ENCODE measurements at places on chromosomes 4 and X.

- no peak for DNase-seq
Observed at GRCh38 chrX:154549766-154550165, 2.3 kb downstream of the IKBKG start.

DNA sequence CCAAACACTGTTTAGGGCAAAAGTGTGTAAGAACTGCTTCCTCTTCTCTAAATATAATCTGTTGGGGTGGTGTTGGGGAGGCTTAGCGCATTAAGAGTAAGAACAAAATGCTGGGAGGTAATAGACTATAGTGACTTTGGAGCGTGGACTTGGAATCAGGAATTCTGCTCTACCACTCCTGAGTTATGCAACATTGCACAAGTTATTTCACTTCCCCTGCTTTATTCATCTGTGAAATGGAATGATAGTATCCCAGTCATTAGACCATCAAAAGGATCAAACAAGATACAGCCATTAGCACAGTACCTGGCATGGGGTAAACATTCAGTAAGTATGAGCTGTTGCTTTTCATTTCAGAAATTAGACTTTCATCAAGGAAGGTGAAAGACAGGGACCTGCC, 58.7 kb downstream of the IGFBP7 start:
- DNase-seq = no peak

DNA sequence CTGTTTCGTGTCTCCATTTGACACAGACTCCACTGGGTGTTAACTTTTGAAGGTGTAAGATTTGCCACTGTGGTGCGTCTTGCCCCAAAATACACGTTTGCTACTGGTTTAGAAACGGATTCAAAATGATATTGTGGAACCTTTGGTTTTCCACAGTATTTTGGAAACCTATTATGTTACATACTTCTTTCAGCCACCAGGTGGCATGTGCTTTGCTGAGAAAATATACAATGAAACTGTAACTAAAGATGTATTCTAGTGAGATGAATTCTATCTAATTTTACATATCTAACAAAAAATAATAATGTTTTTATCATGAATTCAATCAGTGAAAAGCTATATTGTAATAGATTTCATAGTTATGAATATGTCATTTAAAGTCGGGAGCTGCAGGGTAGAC, 28.4 kb upstream of the SLITRK4 start:
- no peak for DNase-seq

DNA sequence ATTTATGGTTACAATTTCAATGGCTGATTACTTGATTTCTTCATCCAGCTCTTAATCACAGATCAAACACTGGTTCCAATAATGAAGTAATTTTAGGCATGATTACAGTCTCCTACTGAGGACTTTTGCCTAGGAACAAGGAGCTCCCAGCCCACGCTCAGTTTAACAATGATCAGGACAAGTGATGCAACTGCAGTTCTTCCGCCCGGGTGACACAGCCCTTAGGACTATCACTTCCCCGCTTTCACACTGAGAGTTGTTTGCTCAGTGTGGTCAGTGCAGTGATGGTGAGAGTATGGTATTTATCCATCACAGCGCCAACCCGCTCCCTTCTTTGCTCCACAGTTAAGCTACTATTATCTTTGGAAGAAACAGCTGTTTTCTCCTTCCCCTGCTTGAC, 203.2 kb upstream of the MBNL3 start:
- no peak for DNase-seq

GRCh38 chr4:2141762-2142451, 82.8 kb downstream of the NAT8L start:
- DNase-seq = no peak

GRCh38 chrX:26411045-26411444, 195.1 kb downstream of the MAGEB5 start:
- DNase-seq = no peak

DNA sequence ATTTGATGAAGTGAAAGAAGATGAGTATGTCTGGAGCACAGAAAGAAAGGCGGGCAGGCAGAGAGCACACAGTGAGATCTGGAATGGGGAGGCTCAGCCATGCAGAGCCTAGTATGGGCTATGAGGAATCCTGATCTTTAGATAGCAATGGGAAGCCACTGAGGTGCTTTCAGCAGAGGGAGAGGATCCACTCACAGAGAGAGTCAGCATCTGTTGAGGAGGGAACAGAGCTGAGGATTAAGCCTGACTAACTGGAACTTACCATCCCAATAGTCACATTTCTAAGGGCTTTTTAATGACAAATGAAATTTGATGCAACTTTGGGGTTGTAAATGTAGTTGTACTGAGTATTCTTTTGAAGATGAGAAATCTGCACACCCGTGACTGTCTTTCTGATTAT, 20.6 kb upstream of the FGFBP2 start:
- DNase-seq = no peak

DNA sequence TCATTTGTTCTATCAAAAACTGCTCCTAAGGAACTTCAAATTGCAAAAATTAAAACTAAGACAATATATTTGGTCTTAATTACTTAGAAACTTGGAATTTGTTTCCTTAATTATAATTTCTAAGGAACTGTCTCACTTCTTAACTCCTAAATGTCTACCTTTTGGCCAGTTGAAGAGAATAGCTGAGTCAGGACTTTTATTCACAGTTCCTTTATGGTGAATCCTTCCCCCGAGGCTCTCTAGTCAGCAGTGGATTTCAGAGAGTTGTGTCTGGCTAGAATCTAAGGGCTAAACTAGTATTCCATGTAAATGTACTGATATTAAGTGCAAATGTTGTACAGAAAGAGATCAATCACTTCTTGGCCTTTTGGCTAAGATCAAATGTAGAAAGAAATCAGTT, 69.3 kb downstream of the AMMECR1 start:
- no peak for DNase-seq

DNA sequence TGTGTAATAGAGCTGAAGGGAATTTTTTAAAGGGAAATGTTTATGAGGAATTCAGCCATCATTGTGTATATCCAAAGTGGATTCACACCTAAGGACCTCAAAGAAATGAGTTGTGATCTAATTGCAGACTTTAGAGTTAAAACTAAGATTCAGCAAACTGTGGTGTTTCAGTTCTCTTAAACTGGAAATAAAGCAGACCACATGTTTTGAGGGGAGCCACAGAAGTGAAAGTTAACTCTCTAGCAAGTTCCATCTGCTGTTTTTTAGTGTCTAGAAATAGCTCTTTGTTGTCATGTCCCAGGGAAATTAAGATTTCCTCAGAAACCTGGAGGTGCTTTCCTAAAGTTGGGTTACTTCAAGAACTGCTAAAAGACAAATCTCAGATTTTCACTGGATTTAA, 97.3 kb upstream of the DDX3X start:
- no peak for DNase-seq

DNA sequence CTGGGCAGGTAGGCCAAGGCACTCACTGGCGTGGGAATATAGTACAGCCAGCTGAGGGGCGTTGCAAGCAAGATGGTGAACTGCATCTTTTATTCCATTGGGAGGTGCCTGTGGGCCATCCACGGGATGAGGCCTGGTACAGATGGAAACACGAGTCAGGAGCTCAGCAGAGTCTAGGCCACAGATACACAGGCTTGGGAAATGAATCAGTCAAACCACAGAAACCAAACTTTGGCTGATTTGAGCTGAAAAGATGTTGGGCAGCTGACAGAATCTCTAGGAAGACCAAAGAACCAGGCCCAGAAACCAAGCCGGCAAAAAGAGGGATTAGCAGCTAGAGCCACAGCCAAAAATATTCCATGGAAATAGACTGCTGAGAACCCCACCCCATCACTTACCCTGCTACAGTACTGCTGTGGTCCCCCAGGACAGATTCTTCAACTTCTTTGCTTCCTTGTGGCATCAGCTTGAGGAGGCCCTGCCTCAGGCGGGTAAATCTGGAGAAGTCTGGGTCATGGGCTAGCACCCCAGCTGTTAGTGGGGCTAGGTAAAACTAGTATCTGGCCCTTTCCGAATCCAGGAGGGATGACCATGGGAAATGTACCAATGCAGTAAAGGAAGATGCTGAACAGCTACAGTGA, 75.4 kb downstream of the TMEM131L start:
- DNase-seq = peak; percentile 27

- no peak for DNase-seq
Observed at GRCh38 chr4:104592183-104592582, 97.5 kb upstream of the CXXC4 start.

- no peak for DNase-seq
Observed at GRCh38 chr4:44616621-44617020, 34.8 kb downstream of the YIPF7 start.

GRCh38 chr4:152605641-152606335, 69.9 kb upstream of the FBXW7 start:
- DNase-seq = no peak

DNA sequence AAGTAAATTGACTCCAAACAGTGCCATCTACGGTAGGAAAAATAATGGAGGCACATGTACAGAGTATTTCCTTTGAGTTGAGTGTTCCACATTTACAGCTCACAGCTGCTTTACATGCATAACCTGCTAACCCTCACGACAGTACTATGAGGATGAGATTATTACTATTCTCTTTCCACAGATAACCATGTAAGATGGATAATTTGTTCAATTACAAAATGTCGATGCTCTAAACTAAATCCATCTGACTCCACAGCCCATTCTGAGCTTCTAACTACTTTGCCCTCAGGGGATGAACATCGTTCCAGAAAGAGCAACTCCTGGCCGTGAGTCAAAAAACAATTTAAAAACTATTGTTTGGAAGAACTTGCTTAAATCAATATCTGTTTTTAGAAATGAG, 330.4 kb upstream of the NWD2 start:
- no peak for DNase-seq

GRCh38 chrX:37607243-37607642, 35.8 kb downstream of the LANCL3 start:
- no peak for DNase-seq

DNA sequence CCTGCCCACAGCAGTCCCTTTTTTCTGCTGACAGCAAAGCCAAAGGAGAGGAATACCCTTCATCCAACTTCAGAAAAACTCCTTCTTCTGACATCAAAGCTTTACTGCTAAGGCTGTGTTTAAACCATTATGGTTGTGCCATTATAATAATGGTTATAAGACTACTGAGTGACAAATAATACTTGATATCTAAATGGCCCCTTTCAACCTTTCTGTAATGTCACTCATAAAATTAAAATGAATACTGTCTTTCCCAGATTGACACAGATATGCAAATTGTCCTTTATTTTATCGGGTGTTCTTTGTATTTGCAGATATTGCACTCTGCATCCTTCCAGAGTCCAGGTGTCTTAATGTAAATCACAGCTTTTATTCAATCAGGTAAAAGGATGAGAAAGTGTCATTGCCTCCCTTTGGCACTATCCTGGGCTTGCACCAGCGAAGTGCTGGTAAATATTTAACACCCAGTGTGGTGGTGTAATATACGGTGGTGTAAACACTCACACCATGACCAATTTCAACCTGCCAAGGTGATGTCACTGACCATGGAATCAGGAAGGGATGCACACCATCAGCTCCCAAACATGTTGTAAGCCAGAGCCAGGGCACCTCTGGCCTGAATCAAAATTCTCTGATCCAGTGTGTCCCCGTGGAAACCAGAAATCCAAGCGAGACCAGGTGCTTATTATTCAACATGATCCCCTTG, 139.4 kb upstream of the TENM3 start:
- no peak for DNase-seq

GRCh38 chr4:1347410-1347864, 429 bp downstream of the UVSSA start:
- DNase-seq = peak; percentile 54

GRCh38 chr4:996997-997374, 3.8 kb upstream of the SLC26A1 start:
- DNase-seq = no peak

DNA sequence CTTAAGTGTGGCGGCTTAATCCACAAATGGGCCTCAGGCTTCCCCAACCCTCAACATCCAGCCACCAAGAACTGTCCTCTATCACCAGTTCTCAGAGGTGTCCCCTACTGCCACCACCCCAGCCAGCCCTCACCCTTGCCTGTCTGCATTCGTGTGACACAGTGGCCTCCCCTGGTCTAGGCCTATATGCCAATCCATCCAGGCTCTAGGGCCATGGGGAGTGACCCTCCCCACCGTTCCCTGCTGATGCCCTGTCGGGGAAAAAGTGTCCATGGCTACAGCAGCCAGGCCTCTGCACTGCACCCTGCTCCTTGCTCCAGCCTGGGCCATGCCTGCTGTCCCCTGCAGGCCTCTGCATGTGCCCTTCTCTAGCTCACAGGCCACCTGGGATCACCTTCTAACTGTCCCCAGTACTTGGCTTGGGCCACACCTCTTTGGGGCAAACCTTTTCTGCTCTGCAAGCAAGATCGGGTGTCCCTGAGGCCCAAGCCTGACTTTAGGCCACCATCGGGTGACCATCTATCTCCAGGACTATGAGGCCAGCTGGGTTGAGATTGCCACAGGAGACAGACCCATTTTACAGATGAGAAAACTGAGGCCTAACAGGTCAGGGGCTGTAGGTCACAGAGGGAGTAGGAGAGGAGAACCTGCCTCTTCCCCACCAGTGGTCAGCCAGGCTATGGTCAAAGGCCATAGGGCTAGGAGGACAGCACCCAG, 75.8 kb downstream of the JAKMIP1 start:
- DNase-seq = no peak

GRCh38 chr4:7285244-7286094, 93.1 kb downstream of the SORCS2 start:
- no peak for DNase-seq

GRCh38 chrX:129522184-129523078, 859 bp downstream of the SMARCA1 start:
- no peak for DNase-seq

- no peak for DNase-seq
Observed at GRCh38 chr4:81595798-81596610, 124.3 kb upstream of the RASGEF1B start.
